ENCODE measurements at places on chromosomes 12 and 14.

DNA sequence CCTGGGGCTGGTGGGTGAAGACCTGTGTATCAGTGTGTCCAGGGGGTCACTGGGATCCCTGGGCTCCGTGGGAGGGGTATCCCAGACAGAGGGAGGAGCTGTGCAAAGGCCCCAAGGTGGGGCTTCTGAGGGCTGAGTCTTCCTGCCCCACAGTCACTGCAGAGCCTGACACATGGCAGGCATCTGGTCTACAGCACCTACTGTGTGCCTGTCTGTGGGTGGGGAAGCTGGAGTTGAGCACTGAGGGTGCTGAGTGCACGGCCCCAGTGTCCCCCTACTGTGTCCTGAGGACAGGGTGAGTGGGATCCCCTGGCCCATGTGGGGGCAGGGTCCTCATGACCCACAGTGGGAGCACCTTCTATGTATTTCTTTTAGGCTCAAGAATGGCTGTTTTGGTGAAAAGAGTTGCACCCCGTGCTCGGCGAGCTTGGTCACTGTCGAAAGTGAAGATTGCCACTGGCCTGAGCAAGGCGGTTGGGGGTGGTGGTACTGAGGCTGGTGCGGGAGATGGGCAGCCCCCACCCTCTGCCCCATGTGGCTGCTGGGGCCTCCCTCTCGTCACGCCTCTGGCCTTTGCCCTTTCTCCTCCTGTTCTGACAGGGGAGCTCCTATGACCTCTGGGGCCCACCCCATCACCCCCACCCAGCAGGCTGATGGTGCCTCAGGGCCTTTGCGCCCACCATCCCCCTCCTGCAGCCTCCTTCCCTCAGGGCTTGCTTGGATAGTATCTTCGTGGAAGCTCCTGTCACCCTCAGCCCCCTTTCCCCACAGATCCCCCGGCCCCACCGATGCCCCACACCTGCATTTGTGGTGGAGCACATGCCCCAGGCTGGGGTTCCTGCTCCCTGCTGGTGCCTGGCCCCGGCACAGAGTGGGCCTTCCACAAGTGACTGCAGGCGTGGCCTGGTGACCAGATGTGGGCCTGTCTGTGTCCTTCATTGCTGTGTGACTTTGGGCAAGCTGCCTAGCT is 55.8 kb downstream of the BEGAIN start:
- no peak for DNase-seq

DNA sequence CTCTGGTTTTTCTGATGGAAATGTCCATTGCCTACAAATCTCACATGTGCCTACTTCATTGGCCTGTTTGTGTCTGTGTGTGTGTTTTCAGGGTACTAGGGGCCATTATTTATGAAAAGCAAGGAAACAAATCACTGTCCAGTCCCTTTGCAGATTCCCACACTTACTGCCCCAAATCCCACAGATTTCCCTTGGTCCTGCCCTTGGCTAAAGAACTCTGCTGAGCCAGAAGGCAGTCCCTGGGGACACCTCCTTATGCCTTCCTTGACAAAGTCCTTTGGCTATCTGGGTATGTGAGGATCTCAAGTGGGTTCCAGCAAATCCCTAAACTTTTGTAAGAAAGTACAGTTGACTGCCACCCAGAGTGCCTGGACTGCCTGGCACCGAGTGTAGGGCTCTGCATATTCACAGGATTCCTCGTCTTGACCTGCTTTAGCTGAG is 388.1 kb downstream of the BCAT1 start:
- DNase-seq, result no peak

- no peak for DNase-seq
Measured at GRCh38 chr12:14795028-14795448, 8.2 kb downstream of the WBP11 start.

DNA sequence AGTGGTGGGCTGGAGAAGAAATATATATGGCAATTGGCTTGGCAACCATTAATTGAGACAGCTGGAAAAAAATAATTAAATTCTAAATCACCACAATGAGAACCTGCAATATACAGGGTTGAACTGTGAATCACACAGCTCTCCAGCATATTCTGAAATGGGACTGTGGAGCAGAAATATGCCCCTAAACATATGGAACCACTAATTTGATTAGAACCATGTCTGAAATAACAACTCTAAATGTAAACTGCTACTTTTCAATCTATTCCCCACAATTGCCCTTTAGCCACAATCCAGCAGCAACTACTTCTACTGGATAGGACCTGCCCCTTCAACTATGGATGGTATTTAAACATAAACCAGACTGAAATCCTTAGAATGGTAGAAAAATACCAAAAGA is 330.4 kb downstream of the TRHDE start:
- DNase-seq, result no peak
